ENCODE measurements at places on chromosomes 16 and 17. TPM values are rescaled to one million over a fixed set of nuclear protein-coding genes. Genes with fewer than 3 reads are reported as not detected.

DNA sequence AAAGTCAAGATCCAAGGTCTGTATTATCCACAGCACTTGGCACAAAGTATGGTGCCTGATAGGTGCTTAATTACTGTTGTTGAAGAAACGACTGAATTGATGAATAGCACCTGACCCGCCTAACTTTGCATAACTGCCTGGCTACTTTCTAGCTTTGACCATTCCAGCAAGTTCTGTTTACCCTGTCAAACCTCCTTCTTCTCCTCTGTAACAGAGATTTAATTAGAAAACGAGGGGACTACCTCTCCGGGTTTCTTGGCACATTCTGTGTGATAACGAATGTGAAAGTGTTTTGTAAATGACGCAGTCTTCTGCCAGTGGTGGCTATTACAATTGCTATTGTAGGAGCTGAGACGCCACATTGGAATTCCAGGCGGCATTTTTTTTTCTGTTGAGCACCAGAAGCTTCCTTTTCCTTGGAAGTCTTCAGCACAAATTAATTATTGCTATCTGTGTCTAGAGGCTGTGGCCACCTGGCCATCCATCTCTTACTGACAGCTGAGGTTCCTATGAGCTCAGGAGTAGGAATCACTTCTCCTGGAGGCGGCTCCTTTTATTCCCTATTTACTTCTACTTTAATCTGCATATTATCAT is 522.9 kb downstream of the HS3ST4 start:
- no peak overlapping the region for H3K27ac ChIP-seq
- no peaks in the 10 kb centered on the region for H3K36me3 ChIP-seq
- no peaks in the 10 kb centered on the region for H3K27me3 ChIP-seq
- H3K4me3 ChIP-seq, result no peak overlapping the region

- no peak overlapping the region for H3K4me3 ChIP-seq
- no peak for DNase-seq
- H3K27ac ChIP-seq, result no peak overlapping the region
- no peaks in the 10 kb centered on the region for H3K4me1 ChIP-seq
Measured at GRCh38 chr17:4501295-4501949, 2.7 kb downstream of the SPNS2 start.

DNA sequence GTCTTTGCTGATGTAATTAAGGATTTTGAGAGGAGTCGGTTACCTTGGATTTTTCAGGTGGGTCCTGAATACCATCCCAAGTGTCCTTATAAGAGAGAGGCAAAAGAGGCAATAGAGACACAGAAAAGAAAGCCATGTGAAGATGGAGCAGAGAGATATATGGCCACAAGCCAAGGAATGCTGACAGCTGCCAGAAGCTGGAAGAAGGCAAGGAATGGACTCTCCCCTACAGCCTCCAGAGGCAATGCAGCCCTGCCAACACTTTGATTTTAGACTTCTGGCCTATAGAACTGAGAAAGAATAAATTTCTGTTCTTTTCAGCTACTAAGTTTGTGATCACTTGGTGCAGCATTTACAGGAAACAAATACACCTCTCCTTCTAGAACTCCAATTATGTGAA is 8.2 kb upstream of the RNFT1 start:
- H3K27me3 ChIP-seq, result no peaks in the 10 kb centered on the region
- no peak overlapping the region for H3K27ac ChIP-seq
- H3K4me1 ChIP-seq, result no peaks in the 10 kb centered on the region
- H3K36me3 ChIP-seq, result no peaks in the 10 kb centered on the region

GRCh38 chr17:21291357-21291756 is 6.8 kb downstream of the MAP2K3 start:
- peak; percentile 74 for DNase-seq
- H3K27ac ChIP-seq, result no peak overlapping the region
- H3K27me3 ChIP-seq, result no peaks in the 10 kb centered on the region
- peaks cover 37% of the 10 kb centered on the region for H3K36me3 ChIP-seq
- H3K4me1 ChIP-seq, result peaks cover 38% of the 10 kb centered on the region

GRCh38 chr17:75588596-75589011 is 1.0 kb downstream of the MYO15B start:
- no peaks in the 10 kb centered on the region for H3K36me3 ChIP-seq
- no peak overlapping the region for H3K27ac ChIP-seq
- no peaks in the 10 kb centered on the region for H3K4me1 ChIP-seq
- H3K4me3 ChIP-seq, result peak overlapping the region; percentile 19
- DNase-seq, result no peak

GRCh38 chr16:18804540-18804939 is 3.2 kb upstream of the ARL6IP1 start:
- H3K36me3 ChIP-seq, result peaks cover 17% of the 10 kb centered on the region
- H3K4me1 ChIP-seq, result peaks cover 24% of the 10 kb centered on the region
- H3K4me3 ChIP-seq, result no peak overlapping the region
- H3K27me3 ChIP-seq, result no peaks in the 10 kb centered on the region
- no peak for DNase-seq
- H3K27ac ChIP-seq, result peak overlapping the region; percentile 63

DNA sequence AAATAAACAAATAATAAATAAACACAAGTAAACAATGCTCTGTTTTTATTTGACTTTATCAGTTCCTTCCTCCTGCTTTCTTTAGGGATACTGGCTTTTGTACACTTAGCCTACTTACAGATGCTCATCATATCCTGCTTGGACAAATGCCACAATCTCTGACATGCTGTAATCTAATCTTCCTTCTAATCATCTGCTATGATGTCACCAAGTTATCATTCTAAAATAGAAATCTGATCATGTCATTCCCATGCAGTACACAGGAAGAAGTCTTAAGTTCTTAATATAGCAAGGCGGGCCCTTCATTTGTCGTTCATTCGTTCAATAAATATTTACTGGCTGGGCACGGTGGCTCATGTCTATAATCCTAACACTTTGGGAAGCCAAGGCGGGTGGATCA is 9.1 kb upstream of the UBB start:
- no peaks in the 10 kb centered on the region for H3K27me3 ChIP-seq
- no peaks in the 10 kb centered on the region for H3K36me3 ChIP-seq
- H3K4me3 ChIP-seq, result no peak overlapping the region
- peaks cover 11% of the 10 kb centered on the region for H3K4me1 ChIP-seq
- no peak overlapping the region for H3K27ac ChIP-seq

Gene SCIMP
- total RNA-seq, result not detected

Measured in osteoblast (primary cell).